WERI-Rb-1 (cell line): ENCODE measurements at places on chromosomes 2 and 18.

GRCh38 chr2:207896525-207897285 is 127.0 kb upstream of the FZD5 start:
- DNase-seq = peak; percentile 44

DNA sequence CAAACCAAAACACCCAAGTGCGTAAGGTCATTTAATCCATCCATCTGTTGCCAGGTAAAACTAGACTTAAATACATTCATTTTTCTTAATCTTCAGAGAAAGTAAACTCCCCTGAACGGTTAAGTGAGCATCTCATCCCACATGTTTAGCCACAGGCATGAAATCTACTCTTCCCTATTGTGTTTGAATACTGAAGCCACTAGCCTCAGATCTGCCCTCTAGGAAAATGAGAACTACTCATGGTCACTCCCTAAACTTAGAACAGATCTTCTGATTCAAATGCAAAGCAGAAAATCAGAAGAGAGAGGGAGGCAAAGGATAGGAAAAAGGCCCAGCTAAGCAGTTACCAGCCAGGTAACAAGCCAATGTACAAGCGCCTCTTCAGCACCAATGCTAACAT is 7.1 kb downstream of the TMEM247 start:
- no peak for DNase-seq

DNA sequence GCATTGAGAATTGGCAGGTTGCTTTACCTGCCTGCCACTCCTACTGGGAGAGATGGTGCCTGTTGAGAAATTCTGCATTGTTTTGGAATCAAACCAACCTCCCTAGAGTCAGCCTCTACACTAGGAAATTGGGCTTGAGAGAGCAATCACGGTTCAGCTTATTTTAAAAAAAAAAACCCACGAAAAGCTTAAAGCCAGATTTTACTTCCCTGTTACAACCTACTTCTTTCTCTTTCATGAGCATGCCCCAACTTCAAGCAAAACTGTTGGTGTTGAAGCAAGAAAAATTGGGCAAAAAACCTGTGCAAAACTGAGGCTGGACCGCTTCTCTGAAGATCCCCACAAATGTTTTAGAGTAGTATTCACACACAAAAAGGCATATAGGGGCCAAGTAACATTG is 134.6 kb upstream of the ZEB2 start:
- DNase-seq = no peak

- DNase-seq = peak; percentile 41
Observed at GRCh38 chr2:159185401-159186130, 100.9 kb downstream of the WDSUB1 start.

GRCh38 chr2:219533930-219534661 is 9.5 kb downstream of the CHPF start:
- no peak for DNase-seq

GRCh38 chr2:148614014-148614321 is 30.6 kb upstream of the EPC2 start:
- no peak for DNase-seq

DNA sequence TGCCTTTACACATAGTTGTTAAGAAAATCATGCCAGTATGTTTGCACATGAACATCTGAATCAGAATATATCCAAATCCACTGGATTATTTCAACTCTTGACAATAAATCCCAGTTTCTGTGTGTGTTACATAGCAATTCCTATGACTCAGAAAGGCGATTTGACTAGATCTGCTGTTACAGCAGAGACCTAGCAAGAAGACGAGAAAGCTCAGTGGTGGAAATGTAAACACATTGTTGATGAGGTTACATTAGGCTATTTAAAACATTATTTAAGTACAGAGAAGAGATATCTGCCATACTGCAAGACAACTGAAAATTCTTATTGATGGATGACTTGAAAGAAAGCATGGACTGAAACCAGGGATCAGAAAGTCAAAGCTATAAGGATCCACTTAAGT is 73.0 kb upstream of the SMIM21 start:
- DNase-seq = no peak
